ENCODE measurements at places on chromosomes 7 and 10.
A peak's percentile ranks its signal among the peaks of the same experiment; 100 is the strongest.

DNA sequence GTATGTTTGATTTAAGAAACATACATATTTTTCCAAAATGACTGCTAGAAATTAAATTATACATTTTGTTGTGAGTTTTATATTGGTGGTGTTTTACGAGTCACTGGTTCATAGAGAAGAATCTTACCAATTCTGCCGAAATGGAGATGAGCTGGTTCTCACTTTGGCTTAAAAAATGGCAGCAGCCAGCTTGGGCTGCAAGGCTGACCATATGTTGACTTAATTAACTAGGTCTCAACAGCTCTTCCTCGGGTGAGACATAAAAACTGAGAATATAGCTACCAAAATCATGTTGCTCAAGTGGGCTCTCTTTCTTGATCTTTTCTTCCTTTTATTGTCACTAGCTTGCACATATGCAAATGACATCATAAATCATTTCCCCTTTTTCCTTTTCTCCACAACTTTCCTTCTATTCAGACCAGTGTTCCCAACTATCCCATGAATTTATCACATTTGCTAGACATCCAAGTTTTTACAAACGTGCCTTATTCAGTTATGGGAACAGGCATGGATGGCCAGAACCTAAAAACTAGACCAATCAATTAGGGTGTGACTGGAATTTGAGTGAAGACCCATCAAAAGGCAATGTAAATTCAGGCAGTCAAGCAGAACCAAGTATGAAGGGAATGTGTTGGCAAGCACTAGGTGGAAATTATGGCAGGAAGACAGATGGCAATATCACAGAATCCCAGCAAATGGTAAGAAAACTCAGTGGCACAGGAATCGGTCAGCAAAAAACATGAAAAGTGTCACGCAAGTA, 6.4 kb upstream of the TSPAN12 start:
- no peak for DNase-seq

- DNase-seq, result no peak
Measured at GRCh38 chr10:29628311-29628710, 6.5 kb downstream of the SVIL start.

DNA sequence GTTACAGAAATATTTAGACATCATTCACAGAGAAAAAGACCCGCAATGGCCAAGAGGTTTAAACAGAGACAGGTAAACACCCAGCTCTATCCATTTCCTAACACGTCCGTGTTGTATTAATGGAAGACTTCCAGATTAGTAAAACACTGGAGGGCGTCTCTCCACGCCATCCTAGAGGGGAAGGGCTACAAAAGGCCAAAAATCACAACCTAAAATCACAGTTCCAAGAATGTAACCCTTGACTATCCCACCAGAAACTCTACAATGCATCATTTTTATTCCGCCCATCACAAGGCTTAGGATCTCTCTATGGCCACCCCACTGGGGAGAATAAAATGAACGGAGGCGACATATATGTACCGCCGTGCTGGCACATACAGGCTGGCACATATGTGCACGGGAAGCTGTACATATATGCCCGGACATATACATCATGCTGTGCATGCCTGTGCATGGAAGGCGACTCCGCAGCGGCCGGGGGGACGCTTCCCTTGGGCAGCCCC, 734 bp downstream of the PCLO start:
- no peak for DNase-seq

- DNase-seq, result no peak
Measured at GRCh38 chr10:90751107-90751997, 106.5 kb downstream of the HTR7 start.

GRCh38 chr10:93032809-93033137, 27.8 kb upstream of the CYP26C1 start:
- no peak for DNase-seq

- no peak for DNase-seq
Measured at GRCh38 chr10:3110782-3111620, 43.7 kb downstream of the PFKP start.

GRCh38 chr10:72059843-72060822, 28.2 kb downstream of the SPOCK2 start:
- no peak for DNase-seq

DNA sequence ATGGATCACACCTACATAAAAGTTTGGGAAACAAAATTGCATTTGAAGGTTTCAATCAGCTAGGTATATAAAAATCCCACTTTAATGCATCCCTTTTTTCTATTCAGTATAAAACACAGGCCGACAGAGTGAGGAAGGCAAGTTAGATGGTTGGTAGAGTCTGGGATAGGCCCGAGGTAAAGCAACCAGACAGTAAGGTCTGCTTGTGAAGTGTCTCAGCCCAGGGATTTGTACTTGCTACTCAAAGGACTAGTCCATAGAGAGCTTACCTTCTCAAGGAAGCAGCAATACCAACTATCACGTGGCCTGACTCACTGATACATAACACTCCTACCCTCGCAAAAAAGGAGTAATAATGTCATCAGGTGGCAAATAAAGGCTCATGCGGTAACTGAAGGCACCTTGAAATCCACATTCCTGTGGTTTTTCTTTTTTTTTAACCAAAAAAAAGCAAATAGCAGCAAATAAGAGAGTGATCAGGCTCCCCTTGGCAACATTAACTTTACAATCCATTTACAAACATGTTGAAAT, 56.2 kb upstream of the ATP6V0A4 start:
- no peak for DNase-seq

GRCh38 chr10:119596537-119597404, at the start of gene TIAL1:
TSS of gene TIAL1 (minus strand) at chr10:119596964. CDS start at chr10:119596465, 499 bp downstream.
- peak; percentile 91 for DNase-seq

DNA sequence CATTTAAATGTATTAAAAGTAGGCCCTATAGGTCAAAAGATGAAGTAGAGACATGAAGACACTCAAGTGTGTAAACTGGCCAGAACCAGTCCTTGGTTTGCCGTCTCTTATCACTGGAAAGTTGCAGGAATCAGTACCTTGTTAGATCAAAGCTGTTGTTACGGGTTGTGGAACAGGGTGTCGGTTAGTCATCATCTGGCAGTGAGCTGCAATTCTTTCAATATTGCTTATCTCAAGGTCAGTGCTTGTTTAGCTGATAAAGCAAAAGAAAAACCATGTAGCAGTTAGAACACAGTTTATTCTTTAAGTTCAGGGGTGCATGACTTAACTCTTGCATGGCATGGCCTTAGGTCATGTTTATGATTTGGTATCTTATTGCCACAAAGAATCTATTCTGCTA, 10.0 kb upstream of the SLC13A1 start:
- no peak for DNase-seq

DNA sequence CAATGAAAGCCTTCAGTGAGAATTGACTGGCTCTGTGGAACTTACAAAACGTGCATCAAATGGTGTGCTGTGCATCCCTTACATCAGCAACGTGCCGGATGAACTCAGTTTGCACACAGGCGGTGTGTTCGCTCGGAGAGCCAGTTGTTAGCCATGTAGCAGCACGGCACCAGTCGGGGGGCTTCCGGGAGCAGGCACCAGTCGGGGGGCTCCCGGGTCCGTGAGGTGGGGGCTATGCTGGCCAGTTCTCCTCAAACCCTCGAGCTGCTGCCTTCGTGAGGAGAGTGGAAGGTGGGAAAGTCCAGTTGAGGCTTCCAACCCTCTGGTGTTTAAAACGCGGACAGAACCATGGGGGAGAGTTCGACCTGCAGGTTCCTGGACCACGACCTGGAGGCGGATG, 34.9 kb upstream of the UTF1 start:
- DNase-seq, result no peak

GRCh38 chr7:83614112-83614511, 34.8 kb downstream of the SEMA3E start:
- DNase-seq, result no peak

GRCh38 chr10:121469797-121470606, 128.2 kb downstream of the FGFR2 start:
- DNase-seq, result no peak

DNA sequence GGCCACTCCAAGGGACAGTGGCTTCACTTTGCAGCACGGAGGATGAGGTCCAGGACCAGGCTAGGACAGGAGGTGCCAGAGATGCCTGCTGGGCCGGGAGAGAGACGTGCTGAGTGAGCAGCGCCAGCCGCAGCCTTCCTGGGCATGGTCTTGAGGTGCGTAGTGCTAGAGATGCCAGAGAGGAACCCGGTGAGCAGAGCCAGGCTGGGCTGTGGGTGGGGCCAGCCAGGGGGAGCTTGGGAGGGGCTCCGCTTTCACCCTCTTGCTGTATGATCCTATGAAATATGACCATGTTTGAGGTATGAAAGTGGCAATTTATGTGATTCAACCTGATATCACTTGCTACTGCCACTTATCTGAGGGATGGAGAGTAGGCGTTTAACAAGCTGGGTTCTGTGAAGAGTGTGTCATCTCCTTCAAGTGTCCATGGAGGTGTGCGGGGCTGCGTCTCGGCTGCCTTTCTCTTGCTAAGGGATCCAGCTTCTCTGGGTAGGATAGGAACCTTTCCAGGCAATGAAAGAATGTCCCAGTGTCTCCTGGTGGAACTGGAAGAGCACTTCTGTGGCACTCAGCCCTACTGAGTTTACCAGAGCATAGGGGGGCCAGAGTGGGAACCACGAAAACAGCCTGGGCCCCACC, 518.4 kb upstream of the FOXK1 start:
- peak; percentile 8 for DNase-seq

GRCh38 chr10:93865794-93866425, 27.9 kb upstream of the SLC35G1 start:
- DNase-seq, result no peak

GRCh38 chr10:70619271-70620019, 16.9 kb upstream of the PRF1 start:
- no peak for DNase-seq

DNA sequence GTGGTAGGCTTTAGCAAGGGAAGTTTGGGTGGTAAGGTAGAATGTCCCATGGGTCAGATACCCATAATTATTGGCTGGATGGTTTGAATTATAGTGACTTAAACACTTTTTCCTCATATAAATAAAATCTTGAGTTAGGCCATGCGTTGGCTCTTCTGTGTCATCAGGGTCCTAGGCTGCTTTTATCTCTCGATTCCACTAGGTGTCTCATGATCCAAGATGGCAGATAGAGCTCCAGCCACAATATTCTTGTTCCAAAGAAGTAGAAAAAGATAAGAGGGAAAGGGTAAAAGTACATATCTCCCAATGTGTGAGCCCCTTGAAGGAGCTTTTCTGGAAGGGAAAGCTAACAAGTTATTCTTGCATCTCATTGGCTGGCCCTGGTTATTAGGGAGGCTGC, 144.7 kb downstream of the GRK5 start:
- no peak for DNase-seq

- DNase-seq, result no peak
Measured at GRCh38 chr10:32155075-32155516, 98.9 kb upstream of the KIF5B start.
